Activated gamma-delta T cell treated with Interleukin-2 at 50 U/mL for 16 hours (primary cell): ENCODE measurements at places on chromosomes 2 and 18.

DNA sequence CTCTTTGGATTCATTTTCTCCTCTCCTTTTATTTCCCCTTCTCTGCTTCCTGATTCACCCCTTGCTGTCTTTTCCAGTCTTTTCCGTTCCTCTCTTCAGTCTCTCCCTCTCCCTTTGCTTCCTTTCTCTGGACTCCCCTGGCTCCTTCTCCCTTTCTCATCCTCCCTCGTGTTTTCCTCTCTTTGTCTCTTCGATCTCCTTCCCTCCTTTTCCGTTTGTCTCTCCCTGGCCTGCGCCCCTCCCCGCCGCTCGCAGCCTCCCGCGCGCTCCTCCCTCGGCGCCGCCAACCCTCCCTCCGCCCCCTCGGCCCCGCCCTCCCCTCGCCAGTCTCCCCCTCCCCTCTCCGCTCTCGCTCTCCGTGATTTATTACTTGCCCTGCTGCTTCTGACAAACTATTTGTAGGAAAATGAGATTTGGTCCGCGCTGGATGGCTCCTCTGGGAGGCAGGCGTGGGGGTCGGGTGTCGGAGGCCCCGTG lies 46.0 kb upstream of the PAX8 start:
- peak; percentile 16 for DNase-seq

- DNase-seq = no peak
Observed at GRCh38 chr2:105378276-105378840, 20.5 kb downstream of the FHL2 start.

DNA sequence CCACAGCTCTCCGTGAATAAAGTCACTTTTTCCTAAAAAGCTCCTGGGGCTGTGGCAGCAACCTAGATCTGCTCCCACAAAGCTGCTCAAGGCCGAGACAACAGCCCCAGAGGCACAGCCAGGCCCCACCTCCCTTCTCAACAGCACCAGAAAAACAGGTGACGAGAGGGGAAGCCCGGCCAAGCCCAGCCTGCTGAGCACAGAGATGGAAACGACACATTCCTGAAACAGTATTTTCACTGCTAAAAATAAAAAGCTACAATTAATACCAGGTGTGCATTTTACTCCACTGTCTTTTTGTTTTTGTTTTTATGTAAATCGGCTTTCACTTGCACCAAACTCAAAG lies 199.3 kb downstream of the HDAC4 start:
- DNase-seq = no peak

GRCh38 chr2:235383272-235383843 lies 110.5 kb upstream of the AGAP1 start:
- DNase-seq = no peak

DNA sequence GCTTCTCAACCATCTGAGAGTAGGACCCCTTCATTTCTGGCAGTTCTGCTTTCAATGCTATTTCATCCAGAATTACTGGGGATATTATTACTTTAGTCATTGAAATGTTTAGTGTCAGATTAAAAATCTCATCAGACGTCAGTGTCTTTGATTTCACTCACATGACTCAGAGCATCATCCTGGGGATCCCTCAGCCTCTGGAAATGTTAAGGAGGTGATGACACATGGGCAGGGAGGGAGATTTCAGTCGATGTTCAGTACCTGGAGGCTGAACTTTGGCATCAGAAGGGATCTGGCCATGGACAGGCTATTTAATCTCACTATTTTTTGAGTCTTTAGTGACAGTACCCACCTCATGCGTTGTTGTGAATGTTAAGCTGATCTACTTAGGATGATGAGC lies 39.1 kb downstream of the OSBPL6 start:
- DNase-seq = no peak

DNA sequence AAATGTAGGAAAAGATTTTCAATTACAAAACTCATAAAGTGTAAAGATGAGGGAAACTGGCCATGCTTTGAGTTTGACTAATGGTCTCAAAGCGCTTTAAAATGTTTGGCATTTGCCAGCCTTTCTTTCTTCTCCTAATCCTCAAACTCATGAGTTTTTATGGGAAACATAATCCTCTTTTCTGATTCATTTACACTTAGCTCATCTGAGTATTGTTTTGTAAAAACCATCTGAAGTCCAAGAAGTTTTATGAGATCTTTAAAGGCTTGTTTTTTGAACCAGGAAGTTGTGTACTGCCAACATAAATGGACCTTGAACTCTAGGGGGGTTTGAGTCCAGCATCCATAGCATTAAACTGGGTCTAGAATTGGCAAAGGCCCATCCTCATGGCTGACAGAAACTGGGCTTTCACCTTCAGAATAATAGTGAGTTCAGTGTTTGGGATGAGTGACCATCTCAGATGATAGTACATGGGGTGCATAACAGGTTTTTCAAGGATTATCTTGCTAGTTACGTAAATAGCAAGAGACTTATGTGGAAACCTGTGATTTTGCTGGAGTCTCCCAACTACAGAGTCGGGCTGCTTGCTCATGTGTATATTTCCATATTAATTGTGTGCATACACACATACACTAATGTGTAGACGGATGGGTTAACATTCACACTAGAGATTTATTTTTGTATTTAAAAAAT lies 3.8 kb upstream of the LTBP1 start:
- DNase-seq = no peak

- DNase-seq = no peak
Observed at GRCh38 chr2:240179941-240180666, 39.6 kb upstream of the OTOS start.

DNA sequence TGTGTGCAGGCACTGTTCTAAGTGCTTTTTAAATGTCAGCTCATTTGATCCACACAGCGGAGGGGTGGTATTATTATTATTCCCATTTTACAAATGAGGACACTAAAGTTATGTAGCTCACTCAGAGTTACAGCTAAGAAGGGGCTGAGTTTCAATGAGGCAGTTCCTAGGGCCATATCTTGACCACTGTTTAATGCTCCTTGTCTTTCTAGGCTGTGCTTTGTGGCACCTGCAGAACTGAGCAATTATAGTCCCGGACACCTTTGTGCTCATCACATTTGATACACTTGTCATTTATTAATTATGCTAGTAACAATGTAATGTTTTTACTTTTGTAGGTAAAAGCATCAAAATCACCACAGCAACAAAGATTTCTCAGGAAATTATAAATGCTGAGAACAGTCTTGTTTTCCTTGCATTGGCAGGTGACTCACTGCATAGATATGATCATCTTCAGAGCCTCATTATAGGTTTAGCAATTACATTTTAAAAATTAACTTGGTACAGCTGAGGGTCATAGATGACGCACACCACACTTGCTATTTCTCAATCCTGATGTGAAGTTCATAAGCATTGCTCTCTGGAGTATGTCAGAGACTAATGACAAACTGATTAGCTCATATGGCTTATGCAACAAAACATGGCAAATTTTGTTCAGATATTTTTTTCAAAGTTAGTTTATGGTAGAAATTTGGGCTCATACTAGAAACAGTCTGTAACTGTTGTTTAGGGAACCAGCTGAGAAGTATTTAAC lies 366.8 kb downstream of the TGIF1 start:
- DNase-seq = no peak

DNA sequence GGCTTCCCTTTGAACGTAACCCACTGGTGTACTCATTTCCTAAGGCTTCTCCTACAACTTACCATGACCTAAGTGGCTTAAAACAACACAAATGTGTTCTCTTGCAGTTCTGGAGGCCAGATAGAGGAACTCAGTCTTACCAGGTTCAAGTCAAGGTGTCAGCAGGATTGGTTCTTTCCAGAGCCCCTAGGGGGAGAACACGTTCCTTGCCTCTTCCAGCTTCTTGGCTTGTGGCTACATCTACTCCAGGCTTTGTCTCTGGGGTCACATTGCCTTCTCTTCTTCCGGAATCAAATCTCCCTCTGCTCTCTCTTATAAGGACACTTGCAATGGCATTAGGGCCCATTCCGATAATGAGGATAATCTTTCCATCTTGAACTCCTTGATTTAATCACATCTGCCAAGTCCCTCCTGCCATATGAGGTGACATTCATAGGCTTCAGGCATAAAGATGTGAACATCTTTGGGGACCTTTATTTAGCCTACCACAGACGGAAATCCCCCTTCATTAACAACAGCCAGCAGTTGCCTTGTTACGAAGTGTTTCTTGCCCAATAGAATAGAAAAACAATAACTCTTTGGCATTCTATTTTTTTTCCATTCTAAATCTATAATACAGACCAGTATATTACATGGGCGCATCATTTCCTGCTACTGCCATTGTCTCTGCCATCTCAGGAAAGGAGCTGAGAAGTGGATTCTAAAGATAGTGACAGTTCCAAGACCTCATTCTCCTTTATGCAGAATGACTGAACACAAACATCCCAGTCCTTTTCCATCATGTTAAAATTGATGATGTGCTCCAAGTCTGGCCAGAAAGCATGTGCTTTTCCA lies 362.0 kb downstream of the ZNF521 start:
- DNase-seq = no peak

GRCh38 chr18:70643812-70644211 lies 355.0 kb downstream of the SOCS6 start:
- DNase-seq = no peak

DNA sequence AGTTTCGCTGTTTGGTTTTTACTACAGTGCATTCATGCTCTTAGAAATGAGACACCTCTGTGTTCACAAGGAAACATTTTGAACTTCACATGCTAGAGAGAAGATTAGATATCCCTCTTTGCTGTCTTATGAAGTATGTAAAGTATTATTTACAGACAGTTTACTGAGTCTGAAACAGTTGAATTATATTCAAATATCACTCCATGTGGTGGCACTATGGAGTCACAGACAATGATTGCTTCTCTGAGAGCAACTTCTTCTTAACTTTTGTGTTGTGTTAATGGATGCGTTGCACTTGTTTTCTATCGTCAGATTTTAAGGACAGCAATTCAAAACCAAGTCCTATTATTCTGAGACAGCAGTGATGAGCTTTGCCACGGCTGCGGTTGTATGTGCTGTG lies 823.6 kb downstream of the GALR1 start:
- DNase-seq = no peak

DNA sequence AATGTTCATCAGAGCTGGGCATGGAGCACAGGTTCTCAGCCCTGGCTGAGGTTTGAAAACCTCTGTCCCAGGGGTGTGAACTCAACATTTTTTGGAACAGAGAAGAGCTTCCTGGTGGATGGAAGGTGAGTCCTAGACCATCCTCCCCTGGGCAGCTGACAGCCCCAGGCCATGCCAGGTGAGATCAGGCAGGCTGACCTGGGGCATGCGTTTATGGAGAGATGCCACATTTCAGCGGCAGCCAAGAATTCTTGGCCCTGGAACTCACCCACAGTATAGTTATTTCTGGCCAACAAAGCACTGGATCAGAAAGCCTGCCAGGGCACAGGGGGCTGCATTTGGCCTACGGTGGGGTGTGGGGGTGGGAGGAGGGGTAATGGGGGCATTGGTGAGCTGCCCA lies 83.8 kb downstream of the EDAR start:
- no peak for DNase-seq

- DNase-seq = no peak
Observed at GRCh38 chr18:71832946-71833617, 711.1 kb downstream of the CBLN2 start.

GRCh38 chr18:60082790-60083189 lies 183.0 kb downstream of the PMAIP1 start:
- DNase-seq = no peak

- no peak for DNase-seq
Observed at GRCh38 chr2:133223226-133223625, 345.0 kb downstream of the NCKAP5 start.

DNA sequence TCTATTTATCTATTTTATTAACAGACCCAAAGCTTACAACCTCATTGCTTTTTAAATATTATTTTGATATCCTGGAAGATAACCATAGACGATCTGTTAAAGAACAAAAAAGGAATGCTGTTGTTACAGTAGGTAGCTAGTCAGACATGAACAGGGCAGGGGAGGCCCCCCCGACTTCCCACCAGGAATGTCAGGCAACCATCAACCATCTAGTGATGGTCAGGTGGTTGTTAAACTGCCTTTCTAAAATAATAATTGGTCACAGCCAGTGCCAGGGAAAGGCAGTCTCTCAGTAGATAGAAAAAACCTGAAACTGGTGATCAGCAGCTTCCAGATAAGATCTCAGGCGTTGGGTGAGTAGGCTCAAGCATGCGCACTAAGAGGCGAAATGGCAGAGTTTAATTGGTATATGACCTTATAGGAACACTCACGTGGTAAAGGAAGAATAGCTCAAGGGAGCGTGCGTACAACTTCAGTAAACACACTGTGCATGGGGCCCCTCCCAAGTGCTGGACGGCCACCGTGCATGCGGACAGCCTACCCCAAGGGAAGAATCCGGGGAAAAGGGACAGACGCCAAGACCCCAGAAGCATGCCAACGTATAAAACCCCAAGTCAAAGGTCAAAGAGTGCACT lies 32.5 kb upstream of the CCL20 start:
- no peak for DNase-seq

DNA sequence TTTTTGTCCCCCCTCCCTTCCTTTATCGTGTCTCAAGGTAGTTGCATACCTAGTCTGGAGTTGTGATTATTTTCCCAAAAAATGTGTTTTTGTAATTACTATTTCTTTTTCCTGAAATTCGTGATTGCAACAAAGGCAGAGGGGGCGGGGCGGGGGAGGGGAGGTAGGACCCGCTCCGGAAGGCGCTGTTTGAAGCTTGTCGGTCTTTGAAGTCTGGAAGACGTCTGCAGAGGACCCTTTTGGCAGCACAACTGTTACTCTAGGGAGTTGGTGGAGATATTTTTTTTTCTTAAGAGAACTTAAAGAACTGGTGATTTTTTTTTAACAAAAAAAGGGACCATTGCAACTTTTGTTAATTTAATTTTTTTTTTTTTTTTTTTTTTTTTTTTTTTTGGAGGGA lies 2.1 kb downstream of the SOX11 start:
- no peak for DNase-seq

DNA sequence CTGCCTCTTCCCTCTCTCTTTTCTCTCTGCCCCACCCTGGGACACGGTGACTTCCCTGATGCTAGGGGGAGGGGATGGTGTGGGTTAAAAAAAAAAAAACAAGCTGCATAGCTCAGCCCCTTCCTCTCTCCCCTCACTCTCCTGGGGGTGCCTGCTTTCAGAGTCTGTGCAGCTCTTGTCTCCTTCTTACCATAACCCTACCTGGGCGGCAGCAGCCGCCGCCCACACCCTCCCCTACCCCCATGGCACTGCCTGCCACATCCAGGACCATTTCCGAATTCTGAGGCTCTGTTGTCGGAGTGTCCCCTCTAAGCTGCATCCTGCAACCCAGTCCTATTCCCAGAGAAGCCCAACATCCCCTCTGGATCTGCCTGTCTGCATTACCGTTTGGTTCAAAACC lies 16.0 kb downstream of the TTC32 start:
- DNase-seq = no peak
